ENCODE measurements at places on chromosomes 6 and 20.

DNA sequence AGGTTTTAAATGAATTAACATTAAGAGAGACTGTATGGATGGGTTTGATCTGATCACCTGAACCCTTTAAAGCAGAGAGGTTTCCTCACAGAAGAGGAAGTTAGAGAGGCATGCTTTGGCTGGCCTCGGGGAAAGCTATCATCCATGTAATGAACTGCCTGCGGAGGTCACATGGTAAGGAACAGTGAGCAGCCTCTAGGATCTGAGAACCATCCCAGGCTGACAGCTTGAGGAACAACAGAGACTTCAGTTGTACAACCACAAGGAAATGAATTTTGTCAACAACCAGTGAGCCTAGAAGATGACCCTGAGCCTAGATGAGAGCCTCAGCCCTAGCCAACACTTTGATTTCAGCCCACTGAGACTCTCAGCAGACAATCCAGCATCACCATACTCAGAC is 2.9 kb upstream of the COL21A1 start:
- DNase-seq, result no peak

GRCh38 chr20:44728801-44729443 is 13.8 kb downstream of the CCN5 start:
- DNase-seq, result no peak

- DNase-seq, result no peak
Measured at GRCh38 chr6:77037439-77037838, 425.9 kb downstream of the HTR1B start.

GRCh38 chr20:62924442-62925075 is 1.7 kb downstream of the DIDO1 start:
- no peak for DNase-seq

- no peak for DNase-seq
Measured at GRCh38 chr6:106079961-106080762, 6.0 kb upstream of the PRDM1 start.

GRCh38 chr20:35637276-35637675 is 21.6 kb downstream of the SPAG4 start:
- DNase-seq, result no peak

DNA sequence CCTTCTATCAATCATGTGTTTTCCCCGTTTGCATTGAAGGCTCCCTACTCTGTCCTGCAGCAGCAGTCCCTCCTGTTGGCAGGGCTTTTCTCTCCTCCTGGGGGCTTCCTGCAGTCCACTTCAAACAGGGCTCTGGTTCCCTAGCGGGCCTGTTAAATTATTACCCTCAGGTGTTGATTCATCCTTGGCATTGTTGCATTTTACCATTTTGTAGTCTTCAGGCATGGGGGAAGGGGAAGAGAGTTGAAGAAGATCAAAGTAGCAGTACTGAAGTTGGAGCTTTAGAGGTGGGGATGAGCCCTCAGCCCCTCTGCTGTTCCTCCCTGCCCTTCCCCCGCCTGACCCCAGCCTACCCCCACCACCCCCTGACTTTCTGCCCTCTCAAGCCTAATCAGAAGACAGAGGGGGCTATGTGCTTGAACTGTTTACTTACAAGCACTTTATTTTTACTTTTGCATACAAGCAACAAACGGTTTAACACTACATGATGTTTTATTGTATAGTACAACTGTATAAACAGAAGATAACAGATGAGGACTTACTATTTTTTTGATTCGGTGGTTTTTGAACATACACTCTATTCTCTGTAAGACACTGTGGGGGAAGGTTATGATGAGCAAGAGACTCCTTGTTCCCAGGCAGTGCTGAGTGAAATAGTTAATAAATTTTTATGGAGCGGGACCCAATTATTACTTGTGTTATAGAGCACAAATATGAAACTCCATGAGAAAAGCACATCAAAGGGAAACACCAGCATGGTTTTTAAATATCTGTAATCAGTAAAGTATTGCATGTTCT is 169.7 kb downstream of the EYA4 start:
- no peak for DNase-seq

- DNase-seq, result no peak
Measured at GRCh38 chr6:138996524-138996923, 8.5 kb upstream of the REPS1 start.

DNA sequence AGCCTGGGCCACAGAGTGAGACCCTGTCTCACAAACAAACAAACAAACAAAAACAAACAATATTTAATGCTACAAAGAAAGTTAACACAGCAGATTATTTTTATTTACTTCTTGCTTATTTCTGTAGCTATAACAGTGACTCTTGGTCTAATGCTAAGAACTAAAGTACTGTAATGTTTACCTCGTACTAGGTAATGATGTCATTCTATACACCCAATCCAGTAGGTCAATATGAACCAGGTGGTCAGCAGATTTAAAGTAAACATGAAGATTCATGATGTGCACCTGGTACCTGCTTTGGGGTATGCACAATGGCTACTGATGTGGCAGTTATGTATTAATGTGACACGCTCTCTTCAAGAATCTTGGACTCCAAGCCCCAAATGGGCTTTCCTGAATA is 36.6 kb upstream of the CARMIL1 start:
- no peak for DNase-seq

GRCh38 chr6:1504465-1504864 is 105.2 kb upstream of the FOXC1 start:
- no peak for DNase-seq

- no peak for DNase-seq
Measured at GRCh38 chr6:95227351-95227750, 350.0 kb upstream of the MANEA start.

GRCh38 chr6:11804701-11805100 is 26.1 kb upstream of the ADTRP start:
- no peak for DNase-seq

DNA sequence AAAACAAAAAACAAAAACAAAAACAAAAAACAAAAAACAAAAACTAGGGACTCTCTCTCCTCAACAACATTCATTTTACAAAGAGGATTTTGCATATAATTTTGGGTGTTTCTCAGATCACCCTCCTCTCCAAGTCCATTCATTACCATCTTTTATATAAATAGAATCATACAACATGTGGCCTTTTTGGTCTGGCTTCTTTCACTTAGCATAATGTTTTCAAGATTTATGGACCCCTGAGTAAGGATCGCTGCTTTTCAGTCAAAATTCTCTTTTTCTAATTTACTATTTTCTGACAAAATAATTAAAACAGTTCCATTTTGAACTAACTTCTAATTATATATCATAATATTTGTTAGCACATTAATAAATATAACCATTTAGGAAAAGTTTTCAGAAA is 94.8 kb downstream of the UBE3D start:
- no peak for DNase-seq

GRCh38 chr20:35271904-35272303 is 6.0 kb downstream of the MMP24OS start:
- DNase-seq, result no peak

DNA sequence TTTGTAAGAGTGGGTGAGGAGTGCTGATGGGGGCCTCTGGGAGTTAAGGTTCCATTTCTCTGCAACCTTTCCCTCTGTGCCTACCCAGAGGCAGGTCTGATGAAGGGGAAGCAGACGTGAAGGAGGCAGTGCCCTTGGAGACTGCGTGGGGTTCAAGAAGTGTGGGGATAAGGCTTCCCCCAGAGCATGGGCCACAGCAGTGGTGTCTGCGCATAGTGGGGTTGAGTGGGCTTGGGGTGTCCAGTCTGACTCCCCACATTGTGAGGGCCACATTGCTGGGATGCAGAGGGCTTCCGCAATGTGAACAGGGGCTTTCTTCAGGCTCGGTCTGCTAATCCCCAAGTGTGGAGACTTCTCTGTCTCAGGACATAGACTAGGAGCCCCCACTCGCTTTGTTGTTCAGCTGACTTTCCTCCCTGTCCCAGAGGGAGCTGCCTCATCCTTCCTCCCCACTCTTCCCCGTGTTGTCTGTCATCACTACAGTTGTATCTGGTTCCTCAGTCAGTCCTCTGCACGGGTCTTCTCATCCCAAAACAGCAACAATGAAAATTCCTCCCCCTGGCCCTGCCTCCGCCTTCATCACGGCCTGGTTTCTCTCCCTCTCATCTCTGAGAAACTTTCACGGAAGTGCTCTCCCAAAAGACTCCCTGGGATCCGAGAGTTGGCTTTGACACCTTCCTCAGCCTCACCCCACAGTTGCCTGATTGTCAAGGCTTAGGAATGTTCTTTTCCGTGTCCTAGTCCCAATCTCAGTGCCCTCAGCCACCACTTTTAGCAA is 2.8 kb downstream of the EBF4 start:
- no peak for DNase-seq

DNA sequence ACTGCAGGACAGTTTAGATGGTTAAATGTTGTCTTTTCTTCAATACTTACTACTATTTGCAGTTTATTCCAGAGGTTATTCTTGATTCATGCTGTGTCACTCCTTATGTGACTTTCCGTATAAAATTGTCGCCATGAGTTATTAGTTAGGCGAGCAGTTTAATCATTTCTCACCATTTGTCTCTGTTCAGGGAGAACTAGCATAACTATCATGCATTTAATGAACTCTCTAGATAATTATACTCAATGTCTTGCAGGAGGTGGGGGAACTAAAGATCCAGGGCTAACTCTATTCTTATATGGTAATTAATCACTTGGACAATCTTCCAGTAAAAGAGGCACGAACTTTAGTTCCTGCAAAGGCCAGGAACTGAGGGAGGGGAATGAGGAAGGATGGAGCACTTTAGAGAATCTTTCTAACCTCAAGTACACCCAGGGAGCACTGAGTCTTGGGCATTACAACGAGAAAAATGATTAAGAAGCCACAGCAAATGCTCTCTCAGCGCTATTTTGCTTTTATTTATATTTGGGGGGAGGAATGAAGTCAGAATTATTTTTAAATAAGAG is 58.3 kb downstream of the IYD start:
- no peak for DNase-seq

DNA sequence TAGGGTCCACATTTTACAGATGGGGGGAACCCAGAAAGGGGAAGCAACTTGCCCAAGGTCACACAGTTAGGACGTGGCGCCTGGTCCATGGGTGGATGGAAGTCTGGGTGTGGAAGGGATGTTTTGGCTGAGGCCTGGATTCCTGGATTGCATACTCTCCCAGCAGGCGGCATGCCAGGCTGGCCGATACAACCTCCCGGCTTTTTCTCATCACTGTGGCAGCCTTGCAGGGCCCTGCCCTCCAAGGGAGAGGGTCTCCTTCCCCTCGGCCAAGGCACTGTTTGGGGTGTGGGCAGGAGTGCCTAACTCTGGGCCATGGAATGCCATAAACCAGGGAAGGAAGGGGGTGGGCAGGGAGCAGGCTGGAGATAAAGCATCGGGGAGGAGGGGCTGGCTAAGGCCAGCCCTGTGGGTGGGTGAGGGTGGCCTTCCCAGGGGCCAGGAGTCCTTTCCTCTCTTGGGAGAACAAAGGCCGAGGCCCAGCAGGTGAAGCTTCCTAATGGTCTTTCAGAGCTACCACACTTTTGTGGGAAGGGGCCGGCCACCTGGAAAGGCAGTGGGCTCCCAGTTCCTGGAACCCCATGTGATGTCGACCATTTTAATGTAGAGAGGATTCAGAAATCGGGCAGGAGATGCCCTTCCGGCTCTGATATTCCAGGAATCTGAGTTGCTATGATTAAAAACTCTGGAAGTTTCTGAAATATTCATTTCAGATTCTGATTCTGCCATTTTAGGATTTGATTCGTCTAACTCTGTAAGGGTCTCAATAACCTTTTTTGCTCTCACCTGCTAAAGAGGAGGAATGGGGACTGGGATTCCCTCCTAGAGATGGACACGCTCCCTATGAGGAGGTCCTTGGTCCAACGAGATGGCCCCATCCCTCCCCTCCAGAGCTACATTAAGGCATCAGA is 4.2 kb downstream of the FOXS1 start:
- DNase-seq, result no peak

- no peak for DNase-seq
Measured at GRCh38 chr20:32358632-32358882, 426 bp downstream of the ASXL1 start.

DNA sequence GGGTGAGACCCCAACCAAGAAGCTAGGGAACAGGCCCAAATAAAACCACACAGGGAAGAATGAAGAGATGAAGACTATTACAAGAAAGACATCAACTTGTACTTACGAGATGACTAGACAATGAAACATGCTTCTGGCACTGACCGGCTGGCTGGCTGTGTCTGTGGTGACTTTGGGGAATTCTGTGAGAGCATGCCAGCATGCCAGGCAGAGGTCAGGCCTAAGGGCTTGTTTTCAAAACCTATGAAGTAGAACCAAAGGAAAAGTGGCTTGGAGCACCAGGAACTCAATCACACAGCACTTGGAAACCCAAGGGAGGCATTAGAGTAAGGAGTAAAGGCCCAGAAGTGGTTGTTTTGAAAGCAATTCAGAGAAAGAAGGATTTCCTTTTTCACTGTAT is 28.4 kb upstream of the GSTA3 start:
- DNase-seq, result no peak

- DNase-seq, result no peak
Measured at GRCh38 chr6:168120390-168121302, 41.6 kb upstream of the FRMD1 start.

- no peak for DNase-seq
Measured at GRCh38 chr20:47782920-47783552, 2.2 kb downstream of the SULF2 start.

DNA sequence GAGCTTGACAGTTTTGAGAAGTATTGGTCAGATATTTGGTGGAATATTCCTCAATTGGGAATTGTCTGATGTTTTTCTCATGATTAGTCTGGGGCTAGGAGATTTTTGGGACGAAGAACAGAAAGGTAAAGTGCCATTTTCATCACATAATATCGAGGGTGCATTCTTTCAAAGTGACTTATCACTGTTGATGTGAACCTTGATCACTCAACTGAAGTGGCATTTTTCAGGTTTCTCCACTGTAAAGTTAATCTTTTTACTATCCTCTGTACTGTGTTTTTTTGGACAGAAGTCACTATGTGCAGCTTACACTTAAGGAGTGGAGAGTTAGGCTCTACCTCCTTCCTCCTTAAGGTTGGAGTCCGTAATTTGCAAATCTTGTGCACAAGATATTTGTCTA is 39.2 kb downstream of the PTCHD4 start:
- DNase-seq, result no peak

DNA sequence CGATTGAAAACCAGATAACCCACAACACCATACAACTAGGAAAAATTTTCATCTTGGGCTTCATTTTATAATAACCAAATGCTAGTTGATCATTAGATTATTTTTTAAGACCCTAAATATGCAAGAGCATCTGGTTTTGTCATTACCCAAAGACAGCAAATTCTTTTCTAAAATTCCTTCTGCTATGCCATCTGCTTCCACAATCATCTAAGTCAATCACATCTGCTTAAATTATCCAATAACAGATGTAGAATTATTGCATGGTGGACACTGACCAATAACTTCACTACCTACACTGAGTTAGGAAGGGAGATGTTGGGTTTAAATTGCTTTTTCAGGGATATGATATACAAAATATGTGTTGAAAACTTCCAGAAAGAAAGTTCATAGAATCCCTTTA is 41.9 kb downstream of the PKHD1 start:
- no peak for DNase-seq

DNA sequence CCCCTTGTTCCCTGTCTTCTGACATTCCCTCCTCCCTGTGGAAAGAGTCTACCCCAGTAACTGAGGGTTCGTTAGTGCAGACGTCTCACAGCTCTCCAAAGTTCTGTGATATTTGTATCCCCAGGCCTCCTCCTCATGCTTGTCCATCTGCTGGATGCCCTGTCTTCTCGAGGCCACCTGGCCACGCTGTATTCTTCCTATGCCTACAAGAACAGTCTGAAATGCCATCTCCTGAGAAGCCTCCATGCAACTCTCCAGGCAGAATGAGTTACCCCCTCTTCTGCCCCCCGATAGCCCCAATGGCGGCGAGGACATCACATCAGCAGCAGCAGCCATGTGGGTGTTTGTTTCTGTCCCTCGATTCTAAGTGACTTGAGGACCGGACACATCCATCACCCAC is 9.3 kb downstream of the ULBP2 start:
- DNase-seq, result no peak

GRCh38 chr6:97462938-97463598 is 180.1 kb upstream of the MMS22L start:
- no peak for DNase-seq
